C1 segment of cervical spinal cord (tissue), 14 donors: ENCODE measurements at places on chromosomes 2 and 18.
A peak's percentile ranks its signal among the peaks of the same experiment; 100 is the strongest.

GRCh38 chr18:77099485-77100370 lies 32.9 kb downstream of the MBP start:
- DNase-seq = no peak

DNA sequence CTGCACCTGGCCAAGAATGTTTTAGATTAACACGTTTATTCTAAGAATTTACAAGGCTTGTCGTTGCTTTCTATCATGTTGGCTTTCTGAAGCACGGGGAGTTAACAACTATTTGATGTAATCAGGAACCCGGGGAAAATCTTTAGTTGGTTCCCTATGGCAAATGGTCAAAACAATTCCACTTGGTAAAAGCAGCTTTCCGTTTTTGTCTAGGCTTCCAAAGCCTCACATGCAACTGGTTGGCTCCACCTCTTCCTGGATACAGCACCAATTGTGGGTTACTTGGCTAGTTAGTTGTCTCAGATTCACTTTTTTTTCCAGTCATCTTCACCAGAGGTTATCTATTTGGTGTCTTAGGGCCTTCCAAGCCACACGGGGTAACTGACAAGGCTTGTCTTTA lies 2.8 kb downstream of the COLEC12 start:
- DNase-seq = no peak

DNA sequence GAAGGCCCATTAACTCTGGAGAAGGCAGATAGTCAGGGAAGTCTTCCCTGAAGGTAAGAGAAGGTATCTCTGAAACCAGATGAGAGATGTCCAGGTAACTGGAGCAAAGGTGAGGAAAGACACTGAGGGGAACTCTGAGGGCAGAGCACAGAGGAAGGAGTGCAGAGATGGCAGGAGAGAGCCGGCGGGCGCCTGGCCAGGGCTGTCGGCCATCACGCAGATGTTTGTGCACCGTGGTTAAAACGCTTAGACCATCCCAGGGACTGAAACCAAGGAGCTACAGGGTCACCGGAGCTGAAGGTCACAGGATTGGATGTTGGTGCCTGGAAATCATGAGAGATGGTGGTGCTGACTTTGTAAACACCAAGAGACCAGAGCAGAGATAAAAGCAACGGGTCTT lies 55.4 kb downstream of the LAMA1 start:
- no peak for DNase-seq

GRCh38 chr2:235170536-235171521 lies 219.0 kb downstream of the SH3BP4 start:
- DNase-seq = no peak

DNA sequence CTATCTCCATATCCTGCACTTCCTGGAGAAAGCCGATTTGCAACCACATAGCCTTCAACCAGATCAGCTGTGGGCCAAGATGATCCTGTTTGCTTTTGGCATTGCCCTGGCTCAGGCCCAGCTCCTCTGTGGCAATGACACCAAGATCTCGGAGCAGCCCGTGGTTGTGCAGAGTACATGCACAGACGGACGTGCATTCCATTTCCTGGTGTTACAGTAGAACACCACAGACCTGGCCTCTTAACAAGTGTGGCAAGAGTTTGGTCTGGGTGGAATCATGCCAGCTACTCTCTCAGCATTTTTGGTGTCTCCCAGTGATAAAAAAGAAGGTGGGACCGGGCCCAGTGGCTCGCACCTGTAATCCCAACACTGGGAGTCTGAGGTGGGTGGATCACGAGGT lies 20.0 kb downstream of the MALT1 start:
- DNase-seq = no peak

DNA sequence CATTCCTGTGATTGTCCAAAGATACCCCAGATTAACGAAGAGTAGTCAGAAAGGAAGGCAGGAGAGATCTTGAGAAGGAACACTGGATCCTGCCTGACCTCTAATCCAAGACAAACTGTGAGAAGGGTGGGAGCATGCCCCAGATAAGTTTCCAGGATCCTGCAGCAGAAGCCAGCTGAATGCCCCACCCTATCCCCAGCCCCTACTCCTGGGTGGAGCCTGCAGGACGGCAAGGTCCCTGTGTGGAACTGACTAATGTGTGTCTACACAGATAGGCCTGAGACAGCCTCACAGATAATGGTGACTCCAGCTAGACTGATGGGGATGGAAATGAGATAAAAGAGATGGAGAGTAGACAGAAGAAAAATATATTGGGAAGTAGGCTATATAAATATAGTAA lies 174.3 kb downstream of the PDE1A start:
- DNase-seq = no peak

- DNase-seq = no peak
Measured at GRCh38 chr2:26716340-26716739, 23.8 kb downstream of the KCNK3 start.

- no peak for DNase-seq
Measured at GRCh38 chr18:62037989-62038778, 145.4 kb upstream of the RNF152 start.

GRCh38 chr2:191051825-191052778 lies 38.1 kb upstream of the STAT1 start:
- no peak for DNase-seq

GRCh38 chr2:190841707-190842505 lies 38.7 kb upstream of the GLS start:
- peak; percentile 5 for DNase-seq

DNA sequence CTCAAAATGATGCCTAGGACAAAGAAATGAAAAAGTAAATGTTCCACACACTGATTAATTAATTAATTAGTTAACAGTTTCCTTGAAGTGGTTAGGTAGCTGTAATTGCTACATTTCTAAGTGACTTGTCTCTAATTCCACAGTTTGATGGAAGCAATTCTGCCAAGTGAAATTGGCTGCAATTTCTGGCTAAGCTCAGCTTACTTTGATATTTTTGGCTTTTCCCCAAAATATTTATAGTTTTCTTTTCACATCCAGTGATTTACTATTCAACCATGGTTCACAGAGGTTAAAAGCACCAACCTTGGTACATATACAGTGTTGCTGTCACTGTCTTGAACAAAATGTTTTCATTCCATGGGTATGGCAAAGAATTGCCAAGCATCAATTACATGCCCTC lies 459.5 kb upstream of the CDH20 start:
- DNase-seq = no peak

DNA sequence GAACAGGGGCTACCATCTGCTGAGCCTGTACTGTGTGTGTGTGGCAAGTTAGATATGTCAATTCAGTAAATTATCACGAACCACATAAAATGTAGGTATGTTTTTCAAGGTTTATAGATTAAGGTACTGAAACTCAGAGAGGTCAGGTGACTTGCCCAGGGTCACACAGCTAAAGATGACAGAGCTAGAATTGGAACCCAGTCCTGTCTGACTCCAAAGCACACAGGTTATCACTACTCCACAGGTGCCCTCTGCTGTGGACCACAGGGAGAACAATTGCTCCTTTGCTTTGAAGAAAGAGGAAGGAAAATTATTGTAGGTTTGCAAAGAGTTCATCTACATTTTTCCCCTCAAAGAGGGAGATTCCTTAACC lies 229.7 kb upstream of the AGAP1 start:
- DNase-seq = no peak

DNA sequence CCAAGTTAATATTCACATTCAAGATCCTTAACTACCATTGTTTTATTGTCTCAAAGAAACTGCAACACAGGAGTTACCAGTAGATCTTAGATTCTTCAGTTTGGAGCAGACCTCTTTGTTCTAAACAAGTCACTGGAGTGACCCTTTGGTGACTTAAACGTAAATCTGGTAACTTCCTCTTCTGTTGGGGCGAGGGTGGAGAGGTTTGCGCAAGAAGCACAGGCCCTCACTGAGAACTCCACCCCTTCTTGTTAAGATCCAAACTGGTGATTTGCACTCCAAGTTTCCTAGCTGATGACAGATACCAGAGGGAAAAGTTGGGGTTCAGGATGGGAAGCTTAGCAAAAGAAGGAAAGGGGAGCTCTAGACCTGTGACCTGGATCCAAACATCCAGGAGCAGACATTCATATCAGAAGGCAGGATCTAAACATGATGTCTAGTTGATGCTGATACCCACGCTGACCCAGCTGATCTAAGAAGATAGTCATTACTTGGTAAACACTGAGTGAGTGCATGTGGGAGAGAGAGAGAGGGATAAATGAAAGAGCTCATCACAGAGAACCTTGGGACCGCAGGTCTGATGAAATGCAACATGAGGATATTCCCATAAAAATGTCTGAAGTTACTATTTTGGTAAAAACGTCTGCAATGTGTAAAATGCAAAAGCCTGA lies 256.0 kb downstream of the CDH20 start:
- DNase-seq = no peak

- DNase-seq = no peak
Measured at GRCh38 chr18:12442946-12443345, 35.2 kb downstream of the PRELID3A start.

GRCh38 chr2:199382091-199382490 lies 75.6 kb downstream of the SATB2 start:
- DNase-seq = no peak

DNA sequence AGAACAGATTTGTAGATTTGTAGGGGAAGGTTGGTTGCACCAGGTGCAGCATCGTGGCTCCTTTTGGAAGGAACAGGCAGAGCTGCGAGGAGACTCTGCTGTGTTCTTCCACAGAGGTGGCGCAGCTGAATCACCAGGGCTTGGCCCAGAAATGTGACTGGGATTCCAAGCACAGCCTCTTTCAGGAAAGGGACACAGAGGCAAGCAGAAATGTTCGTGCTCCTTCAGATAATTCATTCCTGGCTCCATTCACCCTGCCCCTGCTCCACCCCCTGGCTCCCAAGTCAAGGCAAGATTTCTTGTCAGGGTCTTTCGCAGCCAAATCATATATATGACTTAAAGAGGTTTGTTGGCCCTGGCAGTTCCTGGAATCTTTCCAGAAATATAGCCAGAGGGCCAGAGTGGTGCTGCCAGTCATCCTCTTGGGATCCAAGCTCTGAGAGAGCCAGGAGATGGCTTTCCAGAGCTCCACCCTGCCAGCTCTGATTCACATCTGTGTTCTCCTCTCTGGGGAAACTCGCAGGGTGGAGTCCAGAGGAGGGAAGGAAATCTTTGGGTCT lies 203.9 kb upstream of the TANK start:
- no peak for DNase-seq

DNA sequence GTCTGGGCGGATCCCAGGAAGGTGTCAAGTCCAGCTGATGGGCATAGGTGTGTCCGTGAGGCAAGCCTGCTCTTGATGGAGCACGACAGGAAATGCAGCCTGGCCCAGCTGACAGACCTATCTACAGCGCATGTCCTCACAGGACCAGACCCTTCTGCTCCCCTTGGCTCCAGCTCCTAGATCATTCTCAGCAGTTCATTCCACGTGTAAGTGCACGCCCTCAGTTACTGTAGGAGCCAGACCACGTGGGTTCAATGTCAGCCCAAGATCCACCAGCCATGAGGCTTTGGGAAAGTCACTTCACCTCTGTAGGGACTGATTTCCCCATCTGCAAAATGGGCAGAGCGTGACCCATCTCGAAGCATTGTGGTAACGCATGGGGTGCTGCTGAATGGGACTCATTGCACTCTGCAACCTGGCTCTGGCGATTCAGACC lies 47.8 kb downstream of the TMEM17 start:
- no peak for DNase-seq

DNA sequence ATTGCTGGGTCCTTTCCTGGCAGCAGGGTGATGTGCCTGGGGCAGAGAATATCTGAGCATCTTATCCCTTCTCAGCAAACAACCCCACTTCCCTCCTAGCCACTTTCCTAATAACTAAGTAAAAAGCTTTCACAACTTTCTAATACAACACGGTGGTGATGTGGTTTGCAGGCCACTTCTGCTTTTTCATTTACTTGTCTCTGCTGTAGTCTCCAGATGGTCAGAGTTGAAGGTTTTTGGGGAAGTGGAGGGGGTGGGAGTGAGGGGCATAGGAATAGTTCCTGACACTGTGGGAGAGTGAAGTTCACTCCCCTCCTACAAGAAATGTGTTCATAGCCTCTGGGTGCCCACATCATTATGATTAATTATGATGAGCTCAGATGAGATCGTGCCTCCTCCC lies 11.6 kb downstream of the OXER1 start:
- no peak for DNase-seq

- no peak for DNase-seq
Measured at GRCh38 chr18:70520867-70521266, 232.0 kb downstream of the SOCS6 start.

DNA sequence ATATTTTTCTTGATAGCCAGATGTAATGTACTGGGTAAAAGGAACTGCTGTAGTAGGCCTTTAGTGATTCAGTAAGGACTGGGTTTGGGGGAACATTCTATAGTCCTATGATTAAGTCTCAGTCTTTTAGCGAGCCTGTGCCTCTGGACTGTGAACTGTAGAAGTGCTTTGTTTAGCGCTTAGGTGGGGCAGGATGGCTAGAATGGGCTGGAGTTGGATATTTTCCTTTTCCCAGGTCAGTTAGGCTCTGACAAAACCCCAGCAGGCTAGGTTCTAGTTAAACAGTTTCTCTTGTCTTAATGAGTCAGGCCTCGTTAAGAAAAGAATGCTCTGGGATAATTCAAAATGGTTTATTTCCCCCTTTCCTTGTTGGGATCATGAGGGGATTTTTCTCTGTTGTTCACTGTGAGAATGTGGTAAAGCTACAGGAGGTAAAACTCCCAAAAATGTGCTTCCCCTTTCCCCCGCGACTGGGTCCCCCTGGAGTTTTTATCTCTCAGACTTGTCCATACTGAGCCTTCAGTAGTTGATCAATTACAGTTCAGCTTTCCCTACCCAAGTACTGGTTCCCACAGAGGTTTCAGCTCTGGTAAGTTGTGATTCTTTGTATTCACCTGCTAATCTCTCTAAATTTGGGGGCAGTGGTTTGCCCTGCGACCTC lies 31.5 kb downstream of the EHBP1 start:
- DNase-seq = no peak

GRCh38 chr2:203610558-203610957 lies 75.5 kb upstream of the RAPH1 start:
- no peak for DNase-seq

DNA sequence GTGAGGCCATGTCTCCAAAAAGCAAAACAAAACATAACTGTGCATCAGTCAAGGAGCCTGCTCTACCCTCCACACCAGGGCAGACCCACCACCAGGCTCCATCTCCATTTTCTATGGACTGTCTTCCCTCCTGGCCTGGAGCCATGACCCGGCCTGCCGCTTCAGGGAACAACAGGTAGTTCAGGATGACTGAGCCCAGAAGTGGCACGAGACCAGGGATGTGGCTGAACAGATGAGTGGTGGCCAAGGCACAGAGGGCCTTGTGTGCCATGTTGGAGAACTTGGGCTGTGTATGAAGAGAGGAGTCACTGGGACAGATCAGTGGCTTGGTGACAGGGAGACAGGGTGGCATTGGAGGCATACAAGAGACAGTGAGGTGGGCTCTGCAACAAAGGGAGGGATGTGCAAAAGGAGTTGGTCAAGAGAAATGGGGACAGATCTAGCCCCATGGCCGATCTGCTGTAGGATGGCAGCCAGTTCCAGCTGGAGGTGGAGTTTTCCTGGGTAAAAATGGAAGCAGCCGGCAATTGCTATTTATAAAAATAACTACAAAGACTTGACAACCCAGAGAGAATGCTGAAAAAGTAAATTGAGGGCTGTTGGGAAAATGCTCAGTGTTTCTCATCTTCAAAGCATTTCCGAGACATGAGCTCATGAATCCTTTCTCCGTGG lies 35.0 kb downstream of the TMEM177 start:
- DNase-seq = no peak
